NCI-H82 (cell line): ENCODE measurements at places on chromosomes 11 and 22.

DNA sequence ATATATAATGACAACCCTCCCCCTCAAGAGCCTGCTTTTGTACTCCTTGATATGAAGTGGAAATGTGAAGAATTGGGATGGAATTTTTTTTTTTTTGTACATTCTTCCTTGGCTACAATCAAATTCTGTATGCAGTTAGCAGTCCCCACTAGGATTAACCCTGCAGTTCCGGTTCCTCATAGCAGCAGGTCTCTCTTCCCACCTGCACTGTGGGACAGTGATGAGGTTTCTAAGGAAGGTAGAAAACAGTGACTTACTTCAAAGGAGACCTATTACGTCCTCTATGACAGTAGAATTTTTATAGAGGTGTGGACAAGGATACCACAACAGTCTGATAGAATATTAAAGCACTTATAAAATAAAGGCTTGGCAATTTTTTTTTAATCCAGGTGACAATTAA is 46.3 kb upstream of the ALKBH3 start:
- no peak for DNase-seq

GRCh38 chr11:65537620-65538231 is 12.8 kb downstream of the SCYL1 start:
- DNase-seq = peak; percentile 24

- DNase-seq = no peak
Measured at GRCh38 chr11:29627541-29627940, 389.3 kb downstream of the KCNA4 start.

GRCh38 chr11:109364851-109365250 is 57.1 kb upstream of the C11orf87 start:
- DNase-seq = no peak

DNA sequence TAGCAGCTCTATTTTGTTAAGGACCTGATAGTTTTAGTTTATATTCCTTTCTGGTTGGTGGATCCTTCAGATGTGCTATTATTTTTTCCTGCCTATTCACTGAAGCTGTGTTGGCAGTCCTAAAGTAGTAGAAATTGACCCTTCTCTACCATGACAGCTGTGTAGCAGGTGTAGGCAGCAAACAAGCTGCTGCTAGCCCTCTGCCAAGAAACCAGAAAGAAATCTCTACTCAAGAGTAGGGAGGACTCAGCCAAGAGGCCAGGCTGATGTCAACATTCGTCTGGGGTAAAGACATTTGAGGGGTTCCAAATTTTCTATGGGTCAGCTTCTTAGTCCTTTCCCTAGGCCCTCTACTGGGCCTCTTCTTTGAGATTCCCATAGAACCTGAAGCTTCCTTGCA is 51.2 kb downstream of the CSTF3 start:
- DNase-seq = peak; percentile 57

GRCh38 chr22:24430431-24431308 is 3.3 kb downstream of the ADORA2A start:
- DNase-seq = no peak
